DMS153 (cell line): ENCODE measurements at places on chromosomes 1 and 21.

- DNase-seq: no peak
Observed at GRCh38 chr1:77686796-77687518, 4.5 kb upstream of the ZZZ3 start.

DNA sequence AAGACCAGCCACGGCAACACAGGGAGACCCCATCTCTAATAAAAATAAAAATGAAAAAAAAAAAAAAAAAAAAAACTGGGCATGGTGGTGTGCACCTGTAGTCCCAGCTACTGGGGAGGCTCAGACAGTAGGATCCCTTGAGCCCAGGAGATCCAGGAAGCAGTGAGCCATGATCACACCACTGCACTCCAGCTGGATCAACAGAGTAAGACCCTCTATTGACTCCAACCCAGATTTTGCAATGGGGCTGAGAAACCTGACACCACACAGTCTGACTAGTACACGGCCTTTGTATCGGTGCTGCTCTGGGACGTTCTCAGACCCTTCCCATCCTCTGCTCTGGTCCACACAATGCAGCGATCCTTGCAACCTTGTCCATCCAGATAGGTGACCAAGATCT lies 31.8 kb downstream of the SPATA21 start:
- no peak for DNase-seq

DNA sequence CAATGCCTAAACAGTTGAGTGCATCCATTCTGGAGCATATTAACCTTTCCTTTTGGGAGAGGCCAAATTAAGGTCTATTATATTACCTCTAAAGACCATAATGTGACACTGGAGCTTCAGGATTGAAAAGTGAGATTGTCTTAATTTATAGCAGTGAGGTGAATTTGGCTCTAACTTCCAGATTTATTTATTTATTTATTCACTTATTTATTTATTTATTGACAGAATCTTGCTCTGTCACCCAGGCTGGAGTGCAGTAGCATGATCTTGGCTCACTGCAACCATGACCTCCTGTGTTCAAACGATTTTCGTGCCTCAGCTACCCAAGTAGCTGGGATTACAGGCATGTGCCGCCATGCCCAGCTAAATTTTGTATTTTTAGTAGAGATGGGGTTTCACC lies 19.1 kb downstream of the ZCCHC17 start:
- no peak for DNase-seq

GRCh38 chr1:109248444-109248796 lies 919 bp upstream of the CELSR2 start:
- DNase-seq: no peak

- DNase-seq: no peak
Observed at GRCh38 chr21:38699048-38699447, 106.7 kb upstream of the ETS2 start.

- DNase-seq: no peak
Observed at GRCh38 chr1:47934243-47934805, 62.9 kb downstream of the TRABD2B start.

- no peak for DNase-seq
Observed at GRCh38 chr1:210653771-210654170, 325.1 kb downstream of the HHAT start.

- peak; percentile 98 for DNase-seq
Observed at GRCh38 chr1:154813300-154813816, 56.7 kb downstream of the KCNN3 start.

- DNase-seq: no peak
Observed at GRCh38 chr1:245688536-245689453, 534.0 kb downstream of the KIF26B start.

DNA sequence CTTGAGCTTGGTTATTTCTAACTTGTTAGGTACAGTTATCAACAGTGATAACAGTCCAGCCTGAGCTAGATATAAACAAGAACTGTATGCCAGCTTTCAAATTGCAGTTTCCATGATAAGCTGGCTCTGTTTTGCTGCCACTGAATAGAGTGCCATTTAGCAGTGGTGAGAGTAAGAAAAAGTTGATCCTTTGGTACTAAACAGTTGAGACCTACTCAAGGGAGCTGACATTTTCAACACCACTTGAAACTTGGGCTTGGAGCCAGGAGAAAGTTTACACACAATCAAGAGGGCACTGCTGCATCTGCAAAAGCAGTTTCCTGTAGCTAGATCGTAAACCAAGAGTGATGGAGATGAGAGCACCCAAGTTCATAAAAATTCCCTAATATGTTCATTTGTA lies 131.3 kb downstream of the RGS7 start:
- DNase-seq: peak; percentile 92

GRCh38 chr1:119321666-119322419 lies 46.7 kb upstream of the HAO2 start:
- DNase-seq: no peak

- no peak for DNase-seq
Observed at GRCh38 chr1:156152628-156153027, 757 bp upstream of the SEMA4A start.

GRCh38 chr1:93591676-93592550 lies 89.7 kb downstream of the BCAR3 start:
- peak; percentile 95 for DNase-seq

GRCh38 chr1:168433238-168433637 lies 110.6 kb downstream of the XCL2 start:
- no peak for DNase-seq

GRCh38 chr1:28592321-28593071 lies 431 bp downstream of the RAB42 start:
- DNase-seq: no peak

GRCh38 chr1:190908246-190908645 lies 430.6 kb upstream of the BRINP3 start:
- no peak for DNase-seq

GRCh38 chr1:224343679-224344078 lies 13.0 kb upstream of the CNIH4 start:
- DNase-seq: no peak

DNA sequence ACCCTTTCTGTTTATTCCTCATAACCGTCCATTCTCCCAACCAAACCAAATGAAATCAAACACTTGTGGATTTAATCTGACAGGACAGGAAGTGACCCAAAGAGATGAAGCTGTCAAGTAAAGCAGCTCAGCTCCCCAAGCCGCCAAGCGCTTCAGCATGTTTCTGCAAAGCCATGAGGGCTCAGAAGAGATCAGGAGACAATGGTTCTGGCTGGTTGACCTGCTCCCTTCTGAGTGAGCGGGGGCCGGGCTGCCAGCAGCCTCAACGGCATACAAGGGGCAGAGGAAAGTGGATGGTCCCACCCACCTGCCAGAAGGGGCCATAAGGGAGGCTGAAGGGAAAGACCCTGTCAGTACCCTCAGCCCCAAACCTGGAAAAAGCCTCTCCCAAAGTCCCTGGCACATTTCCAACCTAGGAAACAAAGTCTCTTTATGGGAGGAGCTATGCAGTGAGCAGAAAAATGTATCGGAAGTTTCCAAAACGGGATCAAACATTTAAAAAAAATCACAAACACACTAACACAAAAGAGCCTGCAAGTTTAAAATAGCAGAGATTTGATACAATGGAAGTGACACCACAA lies 45.4 kb downstream of the SLC45A1 start:
- DNase-seq: no peak

GRCh38 chr1:16065269-16065576 lies 8.2 kb downstream of the FAM131C start:
- DNase-seq: no peak

GRCh38 chr1:15836772-15837669 lies 10.5 kb upstream of the SPEN start:
- DNase-seq: no peak

- no peak for DNase-seq
Observed at GRCh38 chr1:211511947-211512346, 20.0 kb upstream of the RD3 start.

- no peak for DNase-seq
Observed at GRCh38 chr1:220957233-220957605, 78.0 kb downstream of the HLX start.

GRCh38 chr1:38865112-38865715 lies 5.6 kb upstream of the RRAGC start:
- no peak for DNase-seq

DNA sequence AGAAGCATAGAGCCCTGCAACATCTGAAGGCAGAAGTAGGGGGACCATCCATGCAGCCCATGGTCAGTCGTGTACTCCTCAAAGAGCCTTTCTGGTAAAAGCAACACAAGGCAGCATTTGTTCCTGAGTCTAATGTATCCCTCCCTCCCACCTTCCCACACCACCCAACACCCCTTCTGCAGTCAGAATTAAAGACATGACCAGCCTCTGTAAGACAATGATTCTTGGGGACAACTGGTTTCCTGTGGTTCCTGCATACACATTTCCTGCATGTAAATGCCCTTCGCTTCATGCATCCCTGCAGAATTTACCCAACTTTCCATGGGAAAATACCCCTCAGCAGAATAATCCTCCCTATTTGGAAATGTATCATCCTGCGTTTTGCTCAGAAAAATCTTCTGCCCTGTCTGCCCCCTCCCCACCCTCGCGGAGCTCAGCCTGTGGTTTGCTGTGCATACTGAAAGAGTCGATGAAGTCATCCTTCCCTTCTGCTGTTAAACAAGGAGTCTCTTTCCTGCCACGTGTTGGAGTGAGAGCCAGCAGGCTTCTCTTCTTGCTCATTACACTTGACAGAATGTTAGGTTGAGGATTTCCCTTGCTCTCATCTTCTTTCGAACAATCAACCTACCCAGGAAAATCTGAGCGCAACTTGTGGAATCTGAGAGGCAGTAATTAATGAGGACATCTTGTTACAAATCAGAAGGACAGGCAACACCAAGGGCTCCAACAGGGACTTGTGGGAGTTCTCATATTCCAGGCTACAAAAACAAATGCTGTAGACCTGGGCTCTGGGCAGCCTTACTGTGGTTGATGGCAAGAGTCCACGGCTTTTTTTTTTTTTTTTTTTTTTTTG lies 4.7 kb downstream of the TNN start:
- peak; percentile 45 for DNase-seq

GRCh38 chr1:98906809-98907208 lies 97.9 kb downstream of the PLPPR5 start:
- DNase-seq: no peak

GRCh38 chr1:111778066-111778465 lies 22.4 kb downstream of the DDX20 start:
- no peak for DNase-seq

- no peak for DNase-seq
Observed at GRCh38 chr1:208088319-208088718, 155.9 kb downstream of the PLXNA2 start.
